ENCODE measurements at places on chromosomes 2 and 18.

DNA sequence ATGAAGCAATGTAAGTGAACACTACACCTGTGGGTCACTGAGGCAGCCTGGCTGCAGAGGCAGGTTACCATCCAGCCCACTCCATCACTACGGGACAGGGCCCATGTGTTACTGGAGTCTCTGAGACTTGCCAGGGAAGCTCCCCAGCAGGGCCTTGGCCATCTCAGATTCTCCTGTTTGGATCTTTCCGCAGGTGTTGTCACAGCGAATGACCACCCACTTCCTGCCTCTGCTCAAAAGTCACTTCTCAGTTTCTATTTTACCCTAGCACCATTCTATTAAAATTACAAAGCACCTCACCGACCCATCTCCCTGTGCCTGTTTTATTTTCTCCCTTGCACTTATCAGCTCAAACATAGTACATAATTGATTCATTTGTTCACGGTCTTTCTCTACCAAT, 34.5 kb upstream of the L3MBTL4 start:
- no peak for DNase-seq

DNA sequence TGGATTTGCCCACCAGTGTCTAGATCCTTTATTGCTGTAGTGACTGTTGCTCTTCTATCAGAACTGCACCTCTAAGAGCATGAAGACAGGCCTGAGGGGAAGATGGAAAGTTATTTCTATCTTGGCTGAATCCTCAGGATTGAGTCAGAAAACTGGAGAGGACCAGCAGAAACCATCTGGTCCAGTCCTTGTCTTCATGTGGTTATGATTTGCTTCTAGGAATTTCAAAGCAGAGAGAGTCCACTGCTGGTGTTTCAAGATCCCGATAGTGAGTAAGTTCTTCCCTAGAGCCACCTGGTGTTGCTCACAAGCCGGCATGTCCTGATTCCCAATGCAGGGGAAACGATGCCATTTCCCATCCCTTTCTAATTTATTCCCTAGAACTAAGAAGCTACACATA, 84.2 kb downstream of the NCKAP5 start:
- no peak for DNase-seq

DNA sequence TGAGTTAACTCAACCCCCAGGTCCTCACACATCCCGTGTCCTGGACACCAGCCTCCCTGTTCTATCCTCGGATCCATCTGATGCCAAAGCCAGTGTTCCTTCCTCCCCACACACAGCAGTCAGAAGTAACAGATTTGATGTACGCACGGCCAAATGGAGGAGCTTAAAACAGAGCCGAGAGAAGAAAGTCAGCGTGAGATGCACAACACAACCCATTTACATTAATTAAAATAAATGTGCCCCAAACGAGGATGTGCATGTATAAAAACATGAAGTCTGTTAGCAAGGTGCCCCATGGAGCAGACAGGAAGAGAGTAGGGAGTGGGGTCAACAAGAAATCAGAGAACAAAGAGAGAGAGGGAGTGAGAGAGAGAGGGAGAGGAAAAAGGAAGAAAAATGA, 191.2 kb downstream of the HAUS1 start:
- DNase-seq: no peak

DNA sequence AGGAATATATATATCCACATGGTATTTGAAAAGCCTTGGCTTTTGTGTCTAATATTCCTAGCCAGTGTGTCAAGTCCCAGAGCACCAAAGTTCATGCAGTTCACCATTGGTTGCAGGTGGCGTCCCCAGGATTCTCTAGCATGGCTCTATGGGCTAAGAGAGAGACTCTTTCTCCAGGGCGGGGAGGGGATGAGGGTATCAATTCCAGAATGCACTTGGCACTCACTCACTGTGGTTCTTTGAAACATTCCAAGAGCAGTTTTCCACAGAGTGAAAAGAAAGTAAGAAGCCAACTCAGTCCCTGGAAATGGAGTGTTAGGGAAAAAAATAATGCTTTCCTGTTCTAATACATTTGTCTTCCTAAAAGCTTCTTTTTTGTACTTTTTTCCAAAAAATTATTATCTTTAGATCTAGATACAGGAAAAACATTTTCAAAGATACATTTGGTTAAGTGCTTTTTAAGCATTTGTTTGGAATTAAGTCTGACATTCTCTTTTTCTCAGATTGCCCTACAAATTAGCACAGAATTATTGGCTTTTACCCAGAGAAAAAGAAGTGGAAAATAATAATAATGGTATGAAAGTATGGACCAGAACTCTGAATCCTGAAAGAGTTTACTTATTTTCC, 239.9 kb downstream of the PAX3 start:
- no peak for DNase-seq

- DNase-seq: no peak
Measured at GRCh38 chr2:88692187-88692586, 714 bp downstream of the RPIA start.

DNA sequence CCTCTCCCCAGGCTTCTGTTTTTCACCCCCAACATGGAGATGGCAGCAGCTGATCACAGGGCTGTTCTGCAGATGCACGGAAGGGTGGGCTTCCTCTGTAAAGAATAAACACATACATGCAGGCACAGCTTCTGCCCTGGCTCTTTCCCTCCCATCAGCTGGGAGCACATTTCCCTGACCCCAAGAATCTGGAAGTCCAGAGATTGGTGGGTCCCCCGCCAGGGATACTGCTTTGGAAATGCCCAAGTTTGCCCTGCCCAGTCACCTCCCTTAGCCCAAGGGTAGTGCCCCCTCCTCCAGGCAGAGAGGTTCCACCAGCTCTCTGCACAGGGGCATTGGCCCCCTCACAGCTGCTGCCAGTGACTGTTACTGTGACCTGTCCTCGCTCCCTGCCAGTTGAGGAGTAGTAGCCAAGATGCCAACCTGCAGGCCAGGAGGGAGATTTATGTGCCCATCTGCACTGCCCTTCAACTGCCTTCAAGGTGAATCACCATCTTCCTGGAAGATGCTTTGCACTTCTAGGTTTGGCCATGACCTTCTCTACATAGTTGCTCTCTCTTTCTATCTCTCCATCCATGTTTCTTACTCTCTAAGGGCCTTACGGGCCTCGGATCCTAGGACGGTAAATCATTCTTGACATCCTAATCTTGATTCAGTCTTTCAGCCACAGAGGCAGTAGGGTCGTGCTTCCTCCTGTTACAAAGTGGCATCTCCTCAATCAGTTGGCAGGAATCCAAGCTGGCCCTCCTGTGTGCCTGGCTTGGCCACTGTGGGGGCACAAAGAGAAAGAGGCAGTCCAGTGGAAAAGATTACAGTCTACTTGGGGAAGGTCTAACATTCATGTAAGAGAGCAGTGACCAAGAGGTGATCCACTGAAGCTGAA, 121.8 kb downstream of the CTIF start:
- no peak for DNase-seq

- no peak for DNase-seq
Measured at GRCh38 chr2:96801005-96801785, 14.9 kb upstream of the CNNM3 start.

DNA sequence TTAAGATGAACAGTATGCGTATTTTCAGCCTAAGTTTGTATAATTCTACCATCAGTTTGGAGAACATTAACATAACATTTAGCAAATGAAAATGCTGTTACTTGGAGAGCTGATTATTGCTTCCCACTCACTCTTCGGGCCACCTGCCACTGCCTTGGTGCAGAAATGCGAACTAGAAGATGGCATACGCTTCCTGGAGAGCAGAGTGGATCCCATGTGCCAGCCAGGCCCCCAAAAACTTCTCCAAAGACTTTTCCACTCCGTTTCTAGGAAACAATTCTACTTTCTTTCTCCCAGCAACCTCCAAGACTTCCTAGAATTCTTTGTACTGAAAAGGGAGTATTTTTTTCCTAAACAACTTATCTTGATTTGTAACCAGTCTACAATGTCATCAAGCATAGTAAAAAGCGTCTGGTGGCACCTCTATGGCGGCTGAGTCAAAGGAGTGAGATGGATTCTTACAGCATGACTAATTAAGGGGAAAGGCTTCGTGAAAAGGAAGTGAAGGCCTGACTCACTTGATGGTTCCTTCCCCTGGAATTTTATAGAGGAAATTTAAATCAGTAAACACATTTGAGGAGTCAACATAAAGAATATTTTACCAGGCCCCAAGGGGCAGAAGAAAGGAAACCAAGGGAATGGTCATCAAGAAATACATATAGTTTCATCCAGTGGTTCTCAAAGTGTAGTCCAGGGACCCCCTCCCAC, 36.6 kb downstream of the FEZ2 start:
- DNase-seq: no peak

DNA sequence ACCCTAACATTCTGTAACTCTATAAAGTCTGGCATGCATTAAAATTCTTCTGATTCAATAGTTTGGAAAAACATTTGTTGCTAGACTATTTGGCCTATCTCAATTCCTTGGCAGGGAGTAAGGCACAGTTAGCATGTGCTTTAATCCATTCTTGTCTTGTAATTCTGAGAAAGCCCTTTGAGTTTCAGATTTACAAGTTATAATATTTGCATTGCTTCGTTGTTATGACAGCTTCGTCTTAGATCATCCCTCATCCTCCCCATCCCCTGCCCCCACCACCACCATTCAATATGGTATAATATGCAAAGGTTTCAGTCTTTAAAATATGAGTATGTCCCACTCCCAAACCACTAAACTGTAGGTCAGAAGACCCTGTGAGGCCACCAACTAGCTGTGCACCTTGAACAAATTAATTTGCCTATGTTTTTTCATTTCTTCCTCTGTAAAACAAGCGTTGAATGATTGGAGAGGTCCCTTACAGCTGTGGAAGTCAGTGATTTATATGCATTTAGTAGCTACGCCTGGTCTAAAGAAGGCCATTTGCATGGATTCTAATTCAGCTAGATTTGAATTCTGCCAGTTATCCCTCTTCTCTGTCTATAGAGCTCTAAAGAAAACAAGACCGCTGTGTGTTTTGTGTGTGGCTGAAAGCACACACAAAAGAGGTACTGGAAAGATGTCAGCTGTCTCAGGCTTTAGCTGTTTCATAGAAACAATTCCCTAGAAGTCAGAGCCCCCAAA, 591 bp downstream of the C2orf80 start:
- no peak for DNase-seq

DNA sequence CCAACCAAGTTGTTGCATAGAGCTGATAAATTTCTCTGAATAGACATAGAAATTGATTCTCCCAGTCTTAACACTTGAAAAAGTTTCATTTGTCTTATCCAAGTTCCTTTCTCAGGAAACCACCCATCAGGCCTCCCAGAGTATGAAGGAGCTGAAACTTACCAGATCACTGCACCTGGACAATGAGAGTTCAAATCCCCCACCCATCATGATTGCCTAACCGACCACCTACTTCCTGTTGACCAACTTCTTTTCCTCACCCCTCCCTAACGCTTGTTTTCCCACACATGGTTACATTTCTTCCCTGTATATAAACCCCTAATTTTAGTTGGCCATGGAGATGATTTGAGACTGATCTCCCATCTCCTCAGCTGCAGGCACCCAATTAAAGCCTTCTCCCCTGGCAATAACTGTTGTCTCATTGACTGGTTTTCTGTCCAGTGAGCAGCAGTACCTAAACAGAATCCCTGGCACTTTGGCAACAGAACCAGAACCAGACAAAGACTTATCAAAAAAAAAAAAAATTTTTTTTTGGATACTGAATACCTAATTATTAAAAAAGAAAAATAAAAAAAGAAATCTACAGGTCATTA, 103.0 kb downstream of the SPIRE1 start:
- no peak for DNase-seq

GRCh38 chr18:63511285-63511684, 30.9 kb upstream of the SERPINB12 start:
- no peak for DNase-seq
